COR-L47 (cell line): ENCODE measurements at places on chromosomes 16 and 17.

GRCh38 chr17:82943751-82944150 is 103.9 kb upstream of the ZNF750 start:
- no peak for DNase-seq

DNA sequence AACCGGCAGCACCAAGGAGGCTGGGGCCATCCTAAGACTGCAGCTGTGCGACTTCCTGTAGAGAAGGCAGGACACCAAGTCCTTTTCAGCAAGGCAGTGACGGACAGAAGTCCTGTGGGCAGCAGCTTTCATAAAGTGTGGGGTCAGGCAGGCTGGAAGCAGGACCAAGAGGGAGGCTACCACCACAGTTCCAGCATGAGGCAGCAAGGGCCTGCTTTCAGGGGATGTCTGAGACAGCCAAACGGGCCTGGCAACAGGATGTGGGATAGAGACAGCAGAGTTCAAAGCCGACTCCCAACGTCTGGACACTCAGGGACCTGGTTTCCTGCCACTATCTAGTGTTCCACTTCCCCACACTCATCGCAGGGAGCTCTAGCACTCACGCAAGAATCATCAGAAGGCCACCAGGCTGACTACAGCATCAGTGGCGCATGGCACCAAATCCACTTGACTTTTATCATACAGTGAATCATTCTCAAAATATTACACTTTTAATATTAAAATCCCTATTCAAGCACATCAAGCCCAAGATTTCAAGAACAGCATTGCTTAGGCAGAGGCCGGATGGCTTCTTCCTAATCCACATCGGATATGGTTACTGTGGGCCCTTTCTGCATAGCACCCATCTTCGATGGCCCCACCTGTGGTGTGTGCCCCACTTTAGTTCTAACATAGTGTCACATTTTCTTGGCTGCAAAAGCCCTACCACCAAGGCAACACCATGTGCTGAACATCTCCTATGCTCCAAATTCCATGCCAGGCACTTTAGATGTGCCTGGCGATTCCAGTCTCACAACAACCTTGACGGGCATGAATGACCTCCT is 5.2 kb downstream of the USP7 start:
- no peak for DNase-seq

- no peak for DNase-seq
These were observed 40.8 kb downstream of the CCDC57 start for GRCh38 chr17:82171750-82172375.

- DNase-seq, result no peak
These were observed 36.9 kb downstream of the USP7 start for GRCh38 chr16:8926827-8927226.

GRCh38 chr17:30831257-30831656 is 509 bp upstream of the ATAD5 start:
- no peak for DNase-seq

DNA sequence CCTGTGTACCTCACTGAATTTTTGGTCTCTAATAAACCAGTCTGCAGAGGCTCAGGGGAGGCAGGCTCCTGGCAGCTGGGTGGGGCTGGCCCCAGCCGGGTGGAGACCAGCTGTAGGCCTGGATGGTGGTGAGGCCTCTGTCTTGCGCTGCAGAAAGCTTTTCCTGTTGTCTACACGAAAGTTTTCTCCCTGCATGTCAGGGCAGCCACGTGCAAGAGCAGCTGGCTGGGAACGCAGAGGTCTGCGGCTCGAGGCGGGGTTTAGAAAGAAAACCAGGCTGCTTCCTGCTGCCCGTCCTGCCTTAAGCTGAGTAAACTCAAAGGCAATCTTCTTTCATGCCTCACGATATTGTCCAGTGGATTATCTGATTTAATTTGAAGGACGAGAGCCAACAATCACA is 2.4 kb downstream of the SERPINF1 start:
- DNase-seq, result no peak

GRCh38 chr16:88461331-88462269 is 8.5 kb downstream of the ZFPM1 start:
- peak; percentile 39 for DNase-seq

GRCh38 chr16:74280448-74280847 is 16.2 kb upstream of the PSMD7 start:
- no peak for DNase-seq

- no peak for DNase-seq
These were observed 114.6 kb upstream of the NOG start for GRCh38 chr17:56478836-56479447.

DNA sequence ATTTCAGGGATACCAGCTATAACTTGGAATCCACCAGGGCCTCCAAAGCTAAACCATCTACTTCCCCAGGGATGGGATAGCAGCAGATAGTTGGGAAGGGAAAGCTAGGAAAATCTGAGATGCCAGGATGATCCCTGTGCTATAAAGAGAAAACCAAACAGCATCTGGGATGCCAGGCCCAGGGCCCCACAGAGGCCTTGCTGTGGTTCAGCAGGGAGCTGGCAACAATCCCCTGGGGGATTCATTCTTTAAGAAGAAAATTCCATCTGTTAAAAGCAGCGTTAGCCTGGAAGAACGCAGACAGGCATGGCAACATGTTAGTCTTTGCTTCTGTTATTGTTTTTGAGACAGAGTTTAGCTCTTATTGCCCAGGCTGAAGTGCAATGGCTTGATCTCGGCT is 16.6 kb downstream of the MYO18A start:
- DNase-seq, result no peak

DNA sequence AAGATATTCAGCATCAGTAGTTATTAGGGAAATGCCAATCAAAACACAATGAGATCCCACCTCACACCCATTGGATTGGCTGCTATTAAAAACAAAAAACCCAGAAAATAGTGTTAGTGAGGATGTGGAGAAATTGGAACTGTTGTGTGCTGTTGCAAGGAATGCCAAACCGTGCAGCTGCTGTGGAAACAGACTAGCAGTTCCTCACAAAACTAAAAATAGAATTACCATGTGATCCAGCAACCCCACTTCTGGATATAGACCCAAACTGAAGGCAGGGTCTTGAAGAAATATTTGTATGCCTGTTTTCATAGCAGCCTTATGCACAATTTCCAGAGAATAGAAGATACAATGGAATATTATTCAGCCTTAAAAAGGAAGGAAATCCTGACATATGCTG is 46.0 kb downstream of the FOXK2 start:
- no peak for DNase-seq
